ENCODE measurements at places on chromosomes 11 and 22. TPM values are rescaled to one million over a fixed set of nuclear protein-coding genes. Genes with fewer than 3 reads are reported as not detected.

GRCh38 chr22:42280140-42280539 lies 9.7 kb upstream of the TCF20 start:
- no peak for DNase-seq

DNA sequence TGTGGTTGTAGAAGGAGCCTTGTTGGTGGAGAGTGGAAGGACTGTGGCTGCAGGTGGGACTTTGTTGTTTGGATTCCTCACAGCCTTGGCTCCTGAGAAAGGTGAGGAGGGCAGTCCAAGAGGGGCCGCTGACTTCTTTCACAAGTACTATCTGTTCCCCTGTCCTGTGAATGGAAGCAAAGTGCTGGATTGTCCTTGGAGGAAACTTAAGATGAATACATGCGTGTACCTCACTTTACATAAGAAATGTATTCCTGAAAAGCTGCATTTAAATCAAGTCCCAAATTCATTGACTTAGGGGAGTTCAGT lies 2.4 kb downstream of the FUT4 start:
- no peak for DNase-seq

- no peak for DNase-seq
Observed at GRCh38 chr11:121557348-121557747, 104.6 kb upstream of the SORL1-AS1 start.

- no peak for DNase-seq
Observed at GRCh38 chr11:64092111-64092760, 56.5 kb downstream of the FLRT1 start.

DNA sequence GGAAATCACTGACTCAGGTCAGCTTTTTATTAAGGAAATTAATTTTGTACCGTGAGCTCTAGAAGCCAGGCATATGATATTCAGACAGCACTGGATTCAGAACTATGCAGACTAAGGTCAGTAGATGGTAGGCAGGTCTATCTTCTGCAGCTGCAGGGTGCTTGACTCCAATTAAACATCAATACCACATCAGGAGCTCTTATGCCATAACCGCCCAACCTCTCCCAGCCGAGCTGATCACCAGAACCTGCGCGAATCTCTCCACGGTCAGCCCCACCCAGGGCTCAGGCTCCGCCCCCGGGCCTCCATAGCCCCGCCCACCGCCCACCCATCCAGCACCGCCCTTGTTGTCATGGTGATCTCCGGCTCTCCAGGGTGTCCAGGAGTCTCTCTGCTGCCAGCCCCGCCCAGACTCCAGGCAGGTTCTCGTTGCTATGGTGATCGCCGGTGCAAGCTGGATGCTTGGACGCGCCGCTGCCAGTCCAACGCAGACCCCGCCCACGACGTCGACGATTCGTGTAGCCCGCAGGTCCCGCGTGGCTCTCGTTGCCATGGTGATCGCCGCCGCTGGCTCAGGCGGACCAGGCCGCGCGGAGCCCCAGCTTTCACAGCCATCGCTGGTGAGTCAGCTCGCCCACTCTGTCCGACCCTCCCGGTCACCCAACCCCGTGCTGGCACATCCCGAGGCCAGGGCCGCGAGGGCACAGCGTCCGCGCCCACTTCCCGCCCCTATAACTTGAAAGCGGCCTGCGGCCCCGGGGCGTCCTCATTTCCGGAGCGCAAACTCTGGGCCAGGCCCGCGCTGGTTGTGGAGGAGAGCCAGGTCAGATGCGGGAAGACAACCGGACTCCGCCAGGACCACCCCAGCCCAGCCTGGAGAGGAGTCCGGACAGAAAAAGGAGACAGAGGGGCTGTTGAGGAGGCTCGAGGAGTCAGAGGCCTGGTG lies at the start of gene RAB36:
Gene RAB36, plus strand, starts transcription at position 546 of the 946 bp plus-strand sequence. CDS start 1,140 bp downstream, outside the sequence.
- peak; percentile 99 for DNase-seq

GRCh38 chr11:40027720-40028119 lies 1431.7 kb downstream of the LRRC4C start:
- DNase-seq, result no peak

DNA sequence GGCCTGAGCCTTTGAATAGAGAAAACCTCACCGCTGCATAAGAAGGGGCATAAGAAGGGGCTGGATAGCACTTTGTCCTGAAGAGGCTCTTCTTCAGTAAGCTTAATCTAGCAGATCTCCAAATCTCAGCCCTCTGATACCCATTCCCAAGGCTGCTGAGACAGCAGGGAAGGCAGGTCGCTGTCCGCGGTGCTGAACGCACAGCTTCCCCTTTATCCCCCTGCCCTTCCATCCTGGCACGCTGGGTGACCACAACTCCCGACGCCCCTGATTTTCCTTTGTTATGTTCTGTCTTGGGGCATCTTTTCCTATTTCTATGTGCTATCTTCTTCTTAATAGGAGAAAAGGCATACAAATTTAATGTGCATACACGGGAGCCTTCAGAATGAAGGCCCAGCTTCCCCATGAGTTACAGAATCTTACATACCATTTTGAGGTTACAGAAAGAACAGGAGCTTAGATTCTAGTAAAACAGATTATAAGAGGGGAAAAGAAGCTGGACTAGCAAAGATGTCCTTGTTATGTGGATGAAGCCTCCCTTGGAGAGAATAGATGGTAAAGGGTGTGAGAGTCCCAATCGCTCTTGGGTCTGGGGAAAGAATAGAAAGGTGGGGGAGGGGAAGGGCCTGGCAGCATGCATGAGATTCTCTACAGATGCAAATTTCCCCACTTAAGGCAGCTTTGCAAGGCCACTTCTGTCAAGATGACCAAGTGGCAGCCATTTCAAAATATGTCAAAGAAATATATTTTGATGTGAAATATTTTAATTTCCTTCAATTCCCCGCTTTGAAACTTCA lies 5.7 kb upstream of the SULT4A1 start:
- DNase-seq, result peak; percentile 61

GRCh38 chr11:107018219-107018901 lies at the start of gene GUCY1A2:
Gene GUCY1A2, minus strand, starts transcription at chr11:107018476. Its CDS starts 421 bp downstream, at chr11:107018055.
- DNase-seq, result peak; percentile 19

- peak; percentile 10 for DNase-seq
Observed at GRCh38 chr11:69508974-69509373, 27.5 kb downstream of the LINC01488 start.

- DNase-seq, result no peak
Observed at GRCh38 chr11:111531136-111531535, 9.4 kb upstream of the LAYN start.

GRCh38 chr11:114110952-114111947 lies 51.7 kb downstream of the ZBTB16 start:
- DNase-seq, result peak; percentile 64

GRCh38 chr11:2933375-2934020 lies 4.3 kb upstream of the PHLDA2 start:
- peak; percentile 81 for DNase-seq

- no peak for DNase-seq
Observed at GRCh38 chr22:20889025-20889704, 28.0 kb upstream of the CRKL start.

- DNase-seq, result no peak
Observed at GRCh38 chr11:38547462-38547861, 1949.4 kb upstream of the RAG2 start.

- DNase-seq, result peak; percentile 97
Observed at GRCh38 chr11:65888163-65888814, at the start of gene FIBP. Gene FIBP, minus strand, starts transcription at chr11:65888471. Its CDS starts 53 bp downstream, at chr11:65888418.

DNA sequence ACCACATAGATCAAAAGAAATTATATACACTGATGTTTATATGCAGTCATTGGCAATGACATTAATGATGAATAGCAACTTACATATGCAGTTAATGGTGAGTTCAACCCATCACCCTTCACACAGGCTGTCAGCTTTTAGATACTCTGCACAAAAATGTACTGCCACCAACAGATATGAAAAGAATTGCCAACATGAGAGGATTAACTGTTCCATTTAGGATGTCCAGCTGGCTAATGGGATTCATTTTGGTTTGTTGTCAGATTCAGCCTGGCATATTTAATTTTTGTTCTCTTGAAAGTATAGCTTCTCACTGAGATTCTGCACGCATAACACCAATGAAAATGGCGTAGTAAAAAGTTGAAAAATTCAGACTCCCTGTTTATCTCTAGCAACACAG lies 554.0 kb upstream of the ARHGAP42 start:
- no peak for DNase-seq

DNA sequence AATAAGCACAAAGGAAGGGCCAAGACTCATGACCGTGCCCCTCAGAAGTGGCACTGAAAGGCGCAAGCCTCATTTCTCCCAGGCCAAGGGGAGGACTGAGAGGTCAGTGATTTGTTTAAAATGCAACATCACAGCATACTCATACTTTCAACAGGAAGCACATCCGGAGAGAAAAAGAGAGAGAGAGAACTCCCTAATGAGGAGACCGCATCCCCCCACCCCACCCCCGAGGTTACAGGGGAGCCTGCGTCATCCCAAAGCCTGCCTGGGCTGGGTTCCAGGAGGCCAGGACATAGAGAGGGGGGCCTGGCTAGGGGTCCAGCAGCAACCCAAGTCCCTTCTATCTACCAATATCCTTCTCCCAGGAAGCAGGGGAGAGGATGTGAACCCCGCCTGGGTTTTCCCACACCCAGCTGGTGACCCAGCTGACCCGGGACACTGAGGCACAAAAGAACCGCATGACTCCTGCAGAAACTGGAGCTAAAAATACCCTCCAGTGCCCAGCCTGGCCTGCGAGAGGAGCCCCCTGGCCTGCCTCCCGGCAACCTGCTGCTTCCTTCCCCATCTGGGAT lies 3.8 kb downstream of the CSNK1E start:
- peak; percentile 85 for DNase-seq

DNA sequence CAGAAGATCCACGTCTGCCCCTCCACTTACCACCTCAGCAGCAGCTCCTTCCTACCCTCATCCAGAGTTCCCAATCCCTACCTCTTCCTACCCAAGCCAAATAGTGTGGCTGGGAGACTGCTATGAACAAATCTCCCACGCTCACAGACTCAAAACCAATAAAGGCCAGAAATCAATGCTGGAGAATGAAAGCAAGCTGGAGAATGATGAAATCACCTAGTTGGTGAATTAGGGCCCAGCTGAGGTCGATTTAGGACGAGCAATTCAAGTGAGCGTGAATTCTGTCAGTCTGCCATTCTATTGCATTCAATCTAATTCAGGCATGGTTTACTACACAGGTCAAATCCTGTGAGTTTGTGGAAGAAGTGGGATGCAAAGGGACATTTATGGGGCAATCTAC lies 22.5 kb downstream of the COMMD9 start:
- no peak for DNase-seq

DNA sequence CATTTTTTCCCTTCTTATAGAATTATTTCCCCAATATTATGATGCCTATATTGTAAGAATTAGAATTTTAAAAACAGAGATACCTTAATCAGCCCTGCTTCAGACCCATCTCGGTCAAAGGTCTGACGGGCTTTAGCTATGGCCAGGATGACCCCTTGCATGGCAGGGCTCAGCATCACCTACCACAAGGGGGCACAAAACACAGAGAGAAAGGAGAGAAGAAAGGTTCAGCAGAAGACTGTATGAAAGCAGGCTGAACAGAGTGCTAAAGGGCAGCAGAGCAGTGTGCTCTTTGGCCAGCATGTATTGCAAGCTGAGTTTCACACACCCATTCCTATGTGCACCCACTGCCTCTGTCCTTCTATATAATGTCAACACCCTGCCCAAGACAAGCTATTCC lies 26.8 kb downstream of the CLDN25 start:
- DNase-seq, result no peak

- DNase-seq, result no peak
Observed at GRCh38 chr11:131534611-131535010, 164.2 kb downstream of the NTM start.

The SCUBE2 gene
- total RNA-seq, result 2.0 TPM

The MRPL40 gene
- 32.2 TPM for total RNA-seq

The TYR gene
- total RNA-seq, result not detected

The DEPDC7 gene
- total RNA-seq, result 0.41 TPM

The ANO5 gene
- 37.5 TPM for total RNA-seq

The KCNJ11 gene
- 21.2 TPM for total RNA-seq

The OR6A2 gene
- total RNA-seq, result 0.08 TPM

The BTBD10 gene
- total RNA-seq, result 23.5 TPM

The GPR83 gene
- 0.10 TPM for total RNA-seq

The OR56A3 gene
- not detected for total RNA-seq

The TCN2 gene
- 21.3 TPM for total RNA-seq

The RIMBP3B gene
- total RNA-seq, result not detected

The TTC28 gene
- 15.0 TPM for total RNA-seq

Measured in left cardiac atrium (tissue), 4 donors.